ENCODE measurements at places on chromosomes 13 and 19. TPM values are rescaled to one million over a fixed set of nuclear protein-coding genes. Genes with fewer than 3 reads are reported as not detected.

DNA sequence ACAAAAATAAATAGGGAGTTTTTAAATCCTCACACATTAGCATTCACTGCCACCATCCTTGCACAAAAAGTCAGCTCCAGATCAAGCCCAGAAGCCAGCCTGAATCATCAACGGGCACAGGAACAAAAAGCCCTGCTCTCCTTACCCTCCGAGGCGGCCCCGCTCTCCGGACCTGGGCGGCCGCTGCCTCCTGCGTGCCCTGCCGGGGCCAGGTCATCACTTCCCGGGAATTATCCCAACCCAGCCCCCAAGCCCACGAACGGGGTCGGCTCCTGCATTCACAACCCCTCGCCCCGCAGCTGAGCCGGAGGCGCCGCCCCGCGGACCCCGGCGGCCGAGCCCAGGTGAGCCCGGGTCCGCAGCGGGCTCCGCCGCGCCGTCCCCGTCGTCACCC lies 754 bp downstream of the DNAJB1 start:
- no peak for DNase-seq

Gene GPR12
- total RNA-seq = not detected

DNA sequence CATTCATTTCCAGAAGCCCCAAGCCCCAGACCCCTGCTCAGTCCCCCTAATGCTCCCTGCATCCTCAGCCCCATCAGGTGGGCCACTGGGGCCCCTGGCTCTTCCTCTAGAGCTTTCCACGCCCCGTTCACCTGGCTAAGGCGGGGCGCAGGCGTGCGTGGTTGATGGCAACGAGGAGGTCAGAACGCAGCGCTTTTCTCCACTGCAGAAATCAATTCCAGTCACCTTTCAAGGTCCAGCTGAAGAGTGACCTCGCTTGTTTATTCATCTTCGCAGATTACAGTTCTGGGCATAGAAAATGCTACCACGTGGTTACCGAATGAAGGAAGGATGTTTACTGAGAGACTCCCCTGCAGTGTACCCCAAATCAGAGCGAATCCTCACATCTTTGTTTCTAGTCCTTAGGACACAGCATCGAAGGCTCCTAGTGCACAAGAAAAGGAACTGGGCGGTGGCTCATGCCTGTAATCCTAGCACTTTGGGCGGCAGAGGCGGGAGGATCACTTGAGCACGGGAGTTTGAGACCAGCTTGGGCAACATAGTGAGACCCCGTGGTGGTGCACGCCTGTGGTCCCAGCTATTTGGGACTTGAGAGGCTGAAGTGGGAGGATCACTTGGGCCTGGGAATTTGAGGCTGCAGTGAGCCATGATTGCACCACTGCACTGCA lies 828 bp upstream of the PBX4 start:
- peak; percentile 48 for DNase-seq

- DNase-seq = peak; percentile 83
Observed at GRCh38 chr13:40060296-40061007, 405.0 kb downstream of the COG6 start.

Gene FLT1
- under 0.01 TPM for total RNA-seq

Gene ZFP82
- 9.0 TPM for total RNA-seq

- DNase-seq = no peak
Observed at GRCh38 chr13:74003374-74003773, 130.8 kb downstream of the KLF12 start.

Gene FREM2
- not detected for total RNA-seq

DNA sequence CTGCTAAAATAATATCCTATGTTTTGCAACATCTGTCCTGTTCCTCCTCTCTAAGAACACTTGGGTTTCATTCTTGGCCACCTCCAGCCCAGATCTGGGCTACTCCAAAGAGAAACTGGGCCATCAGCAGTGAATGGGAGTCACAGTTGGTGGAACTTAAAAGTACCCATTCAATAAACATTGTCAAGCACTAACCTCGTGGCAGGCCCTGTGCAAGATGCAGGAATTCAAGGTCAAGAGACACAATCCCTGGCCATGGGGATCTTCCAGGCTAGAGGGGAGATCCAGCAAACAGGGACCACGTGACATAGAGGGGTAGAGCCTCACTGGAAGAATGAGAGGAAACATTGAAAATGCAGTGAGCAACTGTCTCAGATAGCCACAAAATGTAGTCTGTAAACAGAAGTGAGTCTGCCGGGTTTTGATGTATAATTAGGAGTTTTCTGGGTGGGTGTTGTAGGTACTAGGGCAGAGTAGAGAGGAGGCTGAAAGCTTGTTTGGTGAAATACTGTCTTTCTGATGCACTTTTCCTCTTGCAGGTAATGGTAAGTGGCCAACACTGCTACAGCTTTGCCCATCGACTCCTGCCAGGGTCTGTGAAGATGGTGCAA lies 14.8 kb upstream of the EID2 start:
- DNase-seq = no peak

Gene CGB8
- total RNA-seq = not detected

Gene NLRP5
- not detected for total RNA-seq

Gene ACP4
- total RNA-seq = not detected

Gene ACTMAP
- total RNA-seq = 1.5 TPM

GRCh38 chr13:44312834-44313551 lies 60.6 kb upstream of the SERP2 start:
- DNase-seq = peak; percentile 82

GRCh38 chr19:48674921-48675824 lies 2.4 kb upstream of the NTN5 start:
- peak; percentile 100 for DNase-seq

DNA sequence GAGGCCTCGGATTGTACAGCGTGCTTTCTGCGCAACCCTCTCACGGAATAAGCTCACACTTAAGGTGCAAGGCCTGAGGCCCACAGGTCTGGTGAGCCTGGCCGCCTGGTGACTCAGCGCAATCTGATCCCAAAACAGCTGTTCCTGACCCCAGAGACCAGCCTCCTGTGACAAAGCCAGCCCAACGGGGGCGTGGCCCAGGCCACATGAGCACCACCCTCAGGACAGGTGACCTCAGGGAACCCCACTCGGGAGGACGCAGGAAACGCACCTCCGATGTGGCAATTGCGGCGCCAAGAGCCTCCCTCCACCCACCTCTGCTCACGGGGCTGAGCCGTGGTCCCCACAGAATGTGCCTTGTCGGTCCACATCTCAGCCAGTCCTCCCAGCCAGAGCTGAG lies 26.4 kb downstream of the GRTP1 start:
- peak; percentile 10 for DNase-seq
